ENCODE measurements at places on chromosomes 5 and 9.

- no peaks in the 10 kb centered on the region for H3K27me3 ChIP-seq
- H3K4me1 ChIP-seq, result no peaks in the 10 kb centered on the region
- no peak overlapping the region for H3K27ac ChIP-seq
- H3K36me3 ChIP-seq, result no peaks in the 10 kb centered on the region
- H3K4me3 ChIP-seq, result no peak overlapping the region
Observed at GRCh38 chr9:126617003-126617822, 3.5 kb downstream of the LMX1B start.

- H3K27me3 ChIP-seq, result no peaks in the 10 kb centered on the region
- no peak overlapping the region for H3K27ac ChIP-seq
- H3K36me3 ChIP-seq, result no peaks in the 10 kb centered on the region
- no peak for DNase-seq
- H3K4me1 ChIP-seq, result no peaks in the 10 kb centered on the region
- H3K4me3 ChIP-seq, result no peak overlapping the region
Observed at GRCh38 chr5:179497636-179498340, 52.6 kb upstream of the RUFY1 start.

GRCh38 chr9:116390303-116391228 lies 237.0 kb downstream of the PAPPA start:
- no peak overlapping the region for H3K27ac ChIP-seq
- no peak for DNase-seq
- no peaks in the 10 kb centered on the region for H3K27me3 ChIP-seq
- no peaks in the 10 kb centered on the region for H3K4me1 ChIP-seq

GRCh38 chr5:107522456-107522855 lies 148.3 kb downstream of the EFNA5 start:
- H3K27me3 ChIP-seq, result no peaks in the 10 kb centered on the region
- H3K36me3 ChIP-seq, result no peaks in the 10 kb centered on the region
- no peak for DNase-seq
- H3K4me3 ChIP-seq, result no peak overlapping the region
- H3K27ac ChIP-seq, result no peak overlapping the region
- H3K4me1 ChIP-seq, result no peaks in the 10 kb centered on the region

GRCh38 chr5:139457653-139458306 lies 4.8 kb downstream of the ECSCR start:
- H3K4me1 ChIP-seq, result no peaks in the 10 kb centered on the region
- H3K27me3 ChIP-seq, result no peaks in the 10 kb centered on the region
- H3K4me3 ChIP-seq, result no peak overlapping the region
- no peak overlapping the region for H3K27ac ChIP-seq
- no peaks in the 10 kb centered on the region for H3K36me3 ChIP-seq

GRCh38 chr9:77028478-77028877 lies 9.0 kb downstream of the FOXB2 start:
- H3K4me1 ChIP-seq, result no peaks in the 10 kb centered on the region
- peaks cover 3% of the 10 kb centered on the region for H3K27me3 ChIP-seq
- no peak for DNase-seq

DNA sequence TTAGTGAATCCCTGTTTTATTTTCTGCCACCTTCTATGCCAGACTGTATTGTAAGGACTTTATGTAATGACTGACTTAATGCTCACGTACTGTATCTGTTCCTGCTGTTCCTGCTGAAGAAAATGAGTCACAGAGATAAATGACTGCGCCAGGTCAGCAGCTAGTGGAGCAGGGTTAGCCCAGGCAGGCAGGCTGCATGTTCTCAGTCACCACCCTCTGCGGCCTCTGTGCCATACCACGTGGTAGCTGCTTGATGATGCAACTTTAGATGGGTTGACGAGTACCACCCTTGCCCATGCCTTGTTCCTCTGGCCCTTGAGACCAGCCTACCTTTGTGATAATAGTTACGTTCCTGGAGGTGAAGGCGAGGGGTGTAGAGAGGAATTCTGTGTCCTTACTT lies 161.9 kb downstream of the TRIO start:
- H3K27ac ChIP-seq, result no peak overlapping the region
- H3K36me3 ChIP-seq, result peaks cover 3% of the 10 kb centered on the region
- DNase-seq, result no peak
- peaks cover 1% of the 10 kb centered on the region for H3K4me1 ChIP-seq
- no peaks in the 10 kb centered on the region for H3K27me3 ChIP-seq

GRCh38 chr9:4706971-4707622 lies 27.7 kb downstream of the CDC37L1 start:
- no peak overlapping the region for H3K27ac ChIP-seq
- DNase-seq, result no peak
- no peaks in the 10 kb centered on the region for H3K27me3 ChIP-seq
- no peaks in the 10 kb centered on the region for H3K4me1 ChIP-seq

- H3K27me3 ChIP-seq, result no peaks in the 10 kb centered on the region
- H3K36me3 ChIP-seq, result no peaks in the 10 kb centered on the region
- H3K4me3 ChIP-seq, result no peak overlapping the region
- DNase-seq, result no peak
- no peaks in the 10 kb centered on the region for H3K4me1 ChIP-seq
Observed at GRCh38 chr9:10232352-10232930, 380.4 kb downstream of the PTPRD start.

GRCh38 chr9:91697201-91697600 lies 252.8 kb downstream of the ROR2 start:
- no peak for DNase-seq
- H3K27me3 ChIP-seq, result no peaks in the 10 kb centered on the region
- H3K4me1 ChIP-seq, result no peaks in the 10 kb centered on the region
- no peak overlapping the region for H3K4me3 ChIP-seq
- no peak overlapping the region for H3K27ac ChIP-seq

DNA sequence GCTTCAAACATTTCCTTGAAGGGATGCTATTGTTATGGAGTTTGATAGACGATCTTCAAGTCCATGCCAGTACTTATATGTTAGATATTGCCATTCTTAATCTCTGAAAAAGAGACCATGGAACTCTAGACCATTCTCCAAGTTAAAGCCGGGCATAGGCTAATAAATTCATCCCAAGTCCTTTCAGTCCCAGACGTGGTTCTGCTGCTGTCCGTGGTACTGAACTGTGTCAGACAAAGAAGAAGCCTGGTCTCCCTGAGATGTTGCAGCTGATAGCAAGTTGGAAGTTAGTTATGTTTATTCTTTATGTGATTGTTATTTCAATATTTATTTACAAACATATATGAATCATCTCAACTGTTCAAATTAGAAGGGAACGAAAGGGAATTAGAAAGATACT lies 158.7 kb downstream of the NMUR2 start:
- H3K4me3 ChIP-seq, result no peak overlapping the region
- H3K36me3 ChIP-seq, result no peaks in the 10 kb centered on the region

DNA sequence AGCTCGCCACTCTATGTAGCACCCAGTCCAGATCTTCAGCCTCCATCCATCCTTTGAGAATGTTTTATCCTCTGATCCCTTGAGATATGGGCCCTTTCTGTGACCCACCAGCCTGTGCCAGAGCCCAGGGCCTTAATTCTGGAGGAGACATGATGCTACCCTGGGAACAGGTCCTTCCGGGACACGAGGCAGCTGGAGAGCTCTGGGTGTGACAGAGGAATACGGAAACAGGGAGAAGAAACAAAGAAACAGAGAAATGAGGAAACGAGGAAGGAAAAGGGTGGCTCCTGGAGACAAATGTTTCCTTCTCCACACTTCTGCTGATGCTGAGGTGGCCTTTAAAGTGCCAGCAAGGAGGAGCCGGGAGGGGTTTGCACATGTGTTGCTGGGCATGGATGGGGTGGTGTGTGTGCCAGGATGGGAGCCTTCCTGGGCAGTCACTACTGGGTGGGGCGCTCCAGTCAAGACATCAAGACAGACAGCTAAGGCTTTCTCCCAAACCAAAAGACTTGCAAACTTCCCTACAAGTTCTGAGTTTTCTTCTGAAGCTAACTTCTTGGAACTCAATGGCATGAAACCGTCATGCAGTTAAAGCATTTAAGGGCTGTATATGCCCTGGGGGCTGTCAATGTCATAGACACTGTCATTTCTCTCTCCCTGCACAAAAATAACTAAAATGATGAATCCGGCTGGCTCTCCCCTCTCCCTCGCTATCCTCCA lies 22.8 kb upstream of the MARCHF6 start:
- no peaks in the 10 kb centered on the region for H3K36me3 ChIP-seq
- H3K4me3 ChIP-seq, result no peak overlapping the region
- H3K27me3 ChIP-seq, result no peaks in the 10 kb centered on the region
- peaks cover 6% of the 10 kb centered on the region for H3K4me1 ChIP-seq

DNA sequence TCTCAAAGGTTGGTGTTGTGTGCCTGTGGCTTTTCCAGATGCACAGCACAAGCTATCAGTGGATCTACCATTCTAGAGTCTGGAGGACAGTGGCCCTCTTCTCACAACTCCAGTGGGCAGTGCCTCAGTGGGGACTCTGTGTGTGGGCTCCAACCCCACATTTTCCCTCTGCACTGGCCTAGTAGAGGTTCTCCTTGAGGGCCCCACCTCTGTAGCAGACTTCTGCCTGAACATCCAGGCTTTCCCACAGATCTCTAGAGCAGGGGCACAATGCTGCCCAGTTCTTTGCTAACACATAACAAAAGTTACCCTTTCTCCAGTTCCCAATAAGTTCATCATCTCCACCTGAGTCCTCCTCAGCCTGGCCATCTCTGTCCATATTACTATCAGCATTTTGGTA lies 102.1 kb upstream of the ANKRD55 start:
- no peaks in the 10 kb centered on the region for H3K27me3 ChIP-seq
- no peak overlapping the region for H3K27ac ChIP-seq
- no peak for DNase-seq
- no peak overlapping the region for H3K4me3 ChIP-seq
- no peaks in the 10 kb centered on the region for H3K36me3 ChIP-seq

DNA sequence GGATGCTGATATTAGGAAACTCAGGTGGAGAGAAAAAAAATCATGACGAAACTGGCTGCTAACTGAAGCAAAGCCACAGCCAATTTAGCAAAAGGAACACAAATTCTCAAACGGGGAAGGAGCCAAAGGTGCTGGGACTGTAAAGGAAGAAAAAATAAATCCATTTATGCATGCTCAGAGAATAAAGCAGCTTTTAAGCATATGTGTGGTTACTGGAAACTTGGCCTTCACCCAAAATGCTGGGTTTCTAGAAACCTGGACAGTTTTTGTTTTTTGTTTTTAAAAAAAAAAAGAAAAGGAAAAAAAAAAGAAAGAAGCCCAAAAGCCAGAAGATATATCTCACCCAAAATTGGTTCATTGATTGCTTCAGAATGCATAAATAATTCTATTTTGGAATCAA lies 8.0 kb downstream of the WHRN start:
- H3K4me1 ChIP-seq, result no peaks in the 10 kb centered on the region
- no peaks in the 10 kb centered on the region for H3K36me3 ChIP-seq
- no peak overlapping the region for H3K27ac ChIP-seq
- H3K27me3 ChIP-seq, result no peaks in the 10 kb centered on the region
- DNase-seq, result no peak
- no peak overlapping the region for H3K4me3 ChIP-seq

DNA sequence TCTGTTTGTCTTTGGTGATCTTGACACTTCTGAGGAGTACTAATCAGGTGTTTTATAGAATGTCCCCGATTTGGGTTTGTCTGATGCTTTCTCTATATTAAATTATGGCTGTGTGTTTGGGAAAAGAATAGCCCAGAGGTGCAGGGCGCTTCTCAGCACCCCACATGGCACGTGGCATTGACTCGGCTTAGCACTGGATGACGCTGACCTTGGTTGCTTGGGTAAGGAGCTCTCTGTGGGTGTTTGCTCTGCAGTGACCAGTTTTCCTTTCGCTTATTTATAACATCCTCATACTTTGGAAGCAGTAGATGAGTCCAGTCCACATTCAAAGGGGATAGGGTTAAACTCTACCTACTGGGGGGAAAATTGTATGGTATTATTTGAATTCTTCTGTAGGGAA lies 12.5 kb upstream of the FAM120AOS start:
- peaks cover 7% of the 10 kb centered on the region for H3K4me1 ChIP-seq
- DNase-seq, result no peak
- no peak overlapping the region for H3K27ac ChIP-seq
- no peaks in the 10 kb centered on the region for H3K36me3 ChIP-seq
- H3K4me3 ChIP-seq, result no peak overlapping the region

DNA sequence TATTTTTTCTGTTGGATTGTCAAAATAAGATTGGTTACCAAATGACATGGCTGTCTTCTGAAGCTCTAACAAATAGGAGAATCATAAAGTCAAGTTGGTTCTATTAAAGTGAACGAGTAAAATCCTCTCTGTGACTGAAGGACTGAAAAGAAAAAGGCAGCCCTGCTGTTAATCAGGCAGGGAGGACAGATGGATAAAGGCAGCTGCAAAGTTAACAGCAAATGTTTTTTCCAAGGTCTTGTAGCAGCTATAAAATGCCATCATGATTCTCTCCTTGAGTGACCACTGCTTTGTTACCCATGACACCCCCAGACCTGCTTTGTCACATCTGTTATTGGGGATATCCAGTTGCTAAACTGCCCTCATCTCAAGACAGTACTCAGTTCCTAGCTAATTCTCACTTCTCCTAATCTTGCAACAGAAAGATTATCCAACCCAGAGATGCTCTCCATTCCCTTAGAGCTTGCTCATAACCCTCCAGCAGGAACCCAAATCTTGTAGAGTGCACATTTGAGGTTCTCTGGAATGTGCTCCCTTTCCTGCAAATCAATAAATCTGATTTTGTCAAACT lies 89.7 kb upstream of the PARP8 start:
- no peaks in the 10 kb centered on the region for H3K27me3 ChIP-seq
- H3K36me3 ChIP-seq, result no peaks in the 10 kb centered on the region
- H3K27ac ChIP-seq, result no peak overlapping the region
- no peak overlapping the region for H3K4me3 ChIP-seq

GRCh38 chr9:3962496-3962895 lies 337.4 kb downstream of the GLIS3 start:
- H3K27ac ChIP-seq, result no peak overlapping the region
- H3K36me3 ChIP-seq, result no peaks in the 10 kb centered on the region
- H3K4me1 ChIP-seq, result peaks cover 6% of the 10 kb centered on the region
- H3K4me3 ChIP-seq, result no peak overlapping the region
